ENCODE measurements at places on chromosomes 13 and 19.

DNA sequence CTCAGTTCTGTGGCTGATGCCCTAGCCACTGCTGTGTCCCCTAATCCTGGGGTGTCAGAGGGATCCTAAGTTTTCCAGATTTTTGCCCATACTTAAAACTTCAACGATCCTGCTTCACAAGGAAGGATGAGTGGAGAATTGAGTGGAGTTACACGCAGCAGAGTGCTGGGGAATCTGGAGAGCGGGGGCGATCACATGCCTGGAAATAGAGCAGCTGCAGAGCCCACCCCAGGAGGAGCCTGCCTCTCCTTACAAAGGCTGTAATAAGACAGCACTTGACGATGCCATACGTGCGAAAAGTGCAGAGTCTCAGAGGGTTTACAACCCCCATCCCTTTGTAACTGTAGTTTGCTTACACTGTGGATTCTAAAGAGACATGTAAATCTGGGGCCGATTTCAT is 40.6 kb downstream of the SUGP2 start:
- DNase-seq: no peak

- DNase-seq: peak; percentile 56
Measured at GRCh38 chr13:32737111-32737571, 150.9 kb downstream of the PDS5B start.

DNA sequence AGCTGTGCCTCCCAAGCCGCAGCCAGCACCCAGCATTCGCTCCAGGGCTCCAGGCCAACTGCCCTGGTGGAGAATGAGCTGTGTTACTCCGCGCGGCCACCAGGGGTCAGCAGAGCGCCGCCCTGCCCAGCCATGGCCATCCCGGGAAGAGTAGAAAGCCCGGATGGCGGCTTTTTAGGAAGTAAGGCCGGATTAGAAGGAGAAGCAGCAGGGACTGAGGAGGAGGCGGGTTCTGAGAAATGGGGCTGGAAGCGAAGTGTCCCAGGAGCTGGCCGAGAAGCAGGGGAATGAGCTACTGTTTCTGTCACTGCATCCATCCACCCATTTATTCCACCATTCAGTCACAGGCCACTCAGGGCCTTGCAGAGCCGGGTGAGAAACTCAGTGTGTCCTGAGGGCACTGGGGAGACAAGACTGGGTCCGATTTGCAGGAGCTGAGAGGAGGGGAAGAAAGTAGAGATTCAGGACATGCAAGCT is 6.6 kb upstream of the NPAS1 start:
- DNase-seq: peak; percentile 90

GRCh38 chr13:60671386-60671785 is 274.4 kb downstream of the TDRD3 start:
- DNase-seq: no peak

GRCh38 chr13:46339035-46339666 is 47.9 kb downstream of the RUBCNL start:
- peak; percentile 66 for DNase-seq

DNA sequence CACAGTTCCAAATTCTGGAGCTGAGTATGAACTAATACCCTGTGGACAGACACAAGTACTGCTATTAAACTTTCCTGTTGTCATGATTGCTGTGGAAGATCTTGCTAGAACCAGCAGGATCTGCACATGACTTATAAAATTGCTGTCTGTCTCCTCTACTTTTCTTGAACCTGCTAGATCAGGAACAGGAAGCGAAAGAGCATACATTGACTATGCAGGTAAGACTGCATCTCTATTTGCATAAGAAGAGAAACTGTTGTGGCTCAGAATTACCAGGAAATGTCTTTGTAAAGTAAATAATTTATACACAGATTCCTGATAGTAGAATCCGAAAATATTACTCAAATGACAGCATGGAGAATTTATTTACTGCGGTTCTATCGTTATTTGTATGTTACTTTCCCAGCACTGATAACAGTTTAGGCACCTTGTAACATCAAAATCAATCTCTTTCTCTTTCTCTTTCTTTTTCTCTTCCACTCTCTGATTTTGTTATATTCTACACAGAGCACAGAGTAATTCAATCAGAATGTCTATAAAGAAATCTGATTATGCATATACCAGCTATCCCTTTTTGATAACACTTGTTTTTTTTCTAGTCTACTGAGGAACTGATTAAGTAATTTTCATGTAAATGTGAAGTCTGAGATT is 226.5 kb downstream of the MYO16 start:
- no peak for DNase-seq

DNA sequence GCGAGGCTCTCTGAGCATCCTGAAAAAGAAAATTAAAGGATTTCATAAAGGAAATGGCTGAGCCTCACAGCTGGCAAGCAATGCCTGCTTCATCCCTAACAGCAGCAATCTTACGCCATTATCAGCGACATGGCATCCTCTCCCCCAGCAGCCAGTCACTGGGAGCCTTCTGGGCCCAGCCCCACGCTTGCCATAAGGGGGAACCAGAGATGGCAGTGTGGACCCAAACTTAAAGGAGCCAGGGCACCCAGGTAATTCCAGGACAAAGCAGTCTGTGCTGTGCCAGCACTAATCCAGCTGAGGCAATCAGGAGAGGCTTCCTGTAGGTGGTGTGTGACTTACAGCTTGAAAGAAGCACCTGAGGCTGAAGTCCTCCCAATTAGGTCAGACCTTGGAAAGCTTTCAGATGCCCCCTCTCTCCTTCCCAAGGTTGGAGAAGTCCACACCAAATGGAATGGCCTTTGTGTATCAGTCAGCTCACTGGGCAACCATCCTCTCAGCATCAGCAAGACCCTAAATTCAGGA is 10.3 kb downstream of the VSTM2B start:
- no peak for DNase-seq

DNA sequence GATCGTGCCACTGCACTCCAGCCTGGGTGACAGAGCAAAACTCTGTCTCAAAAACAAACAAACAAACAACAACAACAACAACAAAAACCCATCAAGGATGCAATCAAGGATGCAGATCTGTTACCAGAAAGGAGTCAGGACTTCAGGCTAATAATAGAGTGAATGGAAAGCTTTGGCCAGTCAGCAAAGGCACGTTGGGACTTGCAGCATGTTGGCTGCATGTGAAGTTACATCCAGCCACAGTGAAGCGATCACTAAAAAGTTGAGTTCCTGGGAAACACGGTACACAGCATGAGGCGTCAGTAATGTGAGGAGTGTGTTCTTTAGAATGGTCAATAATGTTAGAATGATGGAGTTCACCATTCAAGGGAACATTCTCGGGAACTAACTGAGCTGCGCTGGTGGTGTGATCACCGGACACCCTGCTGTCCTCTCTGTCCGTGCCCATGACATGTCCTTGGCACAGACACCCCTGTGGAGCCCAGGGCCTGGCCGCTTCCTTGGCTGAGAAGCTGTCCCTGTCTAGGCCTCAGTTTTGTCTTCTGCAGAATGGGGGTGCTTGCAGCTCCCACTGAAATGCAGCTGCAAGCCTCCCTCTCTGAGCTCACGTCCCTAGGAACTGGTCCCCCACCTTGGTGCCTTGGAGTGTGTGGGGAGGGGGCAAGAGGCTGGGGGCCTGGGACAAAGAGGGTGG is 2.3 kb upstream of the LGALS7B start:
- no peak for DNase-seq

GRCh38 chr13:39768962-39769361 is 113.5 kb downstream of the COG6 start:
- DNase-seq: no peak

- no peak for DNase-seq
Measured at GRCh38 chr13:36405151-36405550, 27.1 kb upstream of the CCNA1 start.
